GM19239 (cell line): ENCODE measurements at places on chromosomes 12 and 14.

DNA sequence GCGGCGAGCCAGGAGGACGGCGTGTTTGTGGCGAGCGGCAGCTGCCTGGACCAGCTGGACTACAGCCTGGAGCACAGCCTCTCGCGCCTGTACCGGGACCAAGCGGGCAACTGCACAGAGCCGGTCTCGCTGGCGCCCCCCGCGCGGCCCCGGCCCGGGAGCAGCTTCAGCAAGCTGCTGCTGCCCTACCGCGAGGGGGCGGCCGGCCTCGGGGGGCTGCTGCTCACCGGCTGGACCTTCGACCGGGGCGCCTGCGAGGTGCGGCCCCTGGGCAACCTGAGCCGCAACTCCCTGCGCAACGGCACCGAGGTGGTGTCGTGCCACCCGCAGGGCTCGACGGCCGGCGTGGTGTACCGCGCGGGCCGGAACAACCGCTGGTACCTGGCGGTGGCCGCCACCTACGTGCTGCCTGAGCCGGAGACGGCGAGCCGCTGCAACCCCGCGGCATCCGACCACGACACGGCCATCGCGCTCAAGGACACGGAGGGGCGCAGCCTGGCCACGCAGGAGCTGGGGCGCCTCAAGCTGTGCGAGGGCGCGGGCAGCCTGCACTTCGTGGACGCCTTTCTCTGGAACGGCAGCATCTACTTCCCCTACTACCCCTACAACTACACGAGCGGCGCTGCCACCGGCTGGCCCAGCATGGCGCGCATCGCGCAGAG is 873 bp downstream of the PLXNC1 start:
- peak; percentile 54 for DNase-seq

GRCh38 chr12:20716037-20716436 is 20.9 kb downstream of the SLCO1C1 start:
- DNase-seq: no peak

GRCh38 chr12:46777587-46777986 is 48.2 kb downstream of the SLC38A4 start:
- no peak for DNase-seq

DNA sequence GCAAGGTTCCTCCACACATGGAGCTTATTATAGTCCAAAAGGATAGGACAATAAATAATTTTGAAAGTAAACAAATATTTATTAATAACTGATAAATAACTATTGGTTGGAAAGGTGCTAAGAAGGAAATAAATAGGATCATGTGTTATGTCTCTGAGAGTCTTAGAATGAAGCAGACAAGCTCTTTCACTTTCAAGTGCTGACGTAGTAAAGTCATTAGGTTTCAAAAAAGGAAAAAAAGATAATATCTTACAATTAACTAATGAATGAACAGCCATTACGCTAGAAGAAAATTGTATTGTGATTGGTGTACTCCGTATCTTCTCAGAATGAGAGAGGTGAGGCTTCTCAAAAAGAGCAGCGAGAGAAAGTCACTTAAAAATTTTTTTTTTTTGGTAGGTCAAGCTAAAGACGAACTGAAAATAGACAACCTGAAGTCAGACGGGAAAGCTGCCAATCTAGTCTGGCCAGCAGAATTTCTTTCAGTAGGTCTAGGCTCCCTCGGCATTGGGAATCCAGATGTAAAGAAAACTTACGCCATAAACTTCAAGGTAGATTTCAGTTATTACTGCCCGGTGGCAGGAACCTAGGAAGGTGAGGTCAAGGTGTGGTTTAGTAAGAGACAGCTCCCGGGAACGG is 583 bp upstream of the LEMD3 start:
- no peak for DNase-seq

DNA sequence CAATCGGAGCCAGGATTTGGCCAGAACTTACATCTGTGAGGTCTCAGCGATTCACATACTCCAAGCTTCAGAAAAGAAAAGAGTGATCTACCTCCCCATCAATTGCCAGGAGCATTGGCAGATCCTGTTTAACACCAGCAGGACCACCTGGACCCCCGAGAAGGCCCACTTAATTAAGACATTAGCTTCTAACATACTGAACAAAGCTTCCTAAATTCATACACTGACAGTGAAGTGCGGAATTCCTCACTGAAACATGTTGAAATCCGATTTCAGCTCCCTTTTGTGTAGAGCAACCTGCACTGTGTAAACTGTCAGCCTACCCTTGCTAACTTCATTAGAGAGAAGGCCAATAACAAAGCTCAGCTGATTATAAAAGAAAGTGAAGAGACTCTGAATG is 274.0 kb downstream of the NOVA1 start:
- no peak for DNase-seq

- no peak for DNase-seq
These were observed 10.9 kb downstream of the RGS6 start for GRCh38 chr14:71942904-71943694.

DNA sequence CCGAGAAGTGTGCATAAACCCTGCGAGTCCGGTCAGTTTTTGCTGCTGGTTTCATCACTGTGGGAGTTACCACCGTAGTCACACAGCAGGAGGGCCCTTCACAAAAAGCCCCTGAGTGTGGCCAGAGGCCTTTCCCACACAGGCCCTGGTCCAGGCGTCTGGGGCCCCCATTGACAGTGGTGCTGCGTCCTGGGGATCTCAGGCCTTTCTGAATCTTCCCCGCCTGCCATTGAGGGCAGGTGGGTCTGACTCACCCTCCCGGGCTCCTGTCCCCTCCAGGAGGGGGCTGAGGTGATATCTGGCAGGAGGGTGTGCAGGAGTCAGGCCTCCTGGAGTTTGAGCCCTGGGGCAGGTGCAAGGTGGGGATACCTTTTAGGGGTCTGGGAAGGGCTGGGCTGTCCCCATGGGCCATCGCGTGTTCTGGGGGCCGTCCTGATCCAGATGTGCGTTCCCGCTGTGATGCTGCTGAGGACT is 358.5 kb downstream of the TMEM121 start:
- DNase-seq: no peak
